ENCODE measurements at places on chromosomes 1 and 21.

GRCh38 chr1:101135526-101135925 lies 101.3 kb upstream of the S1PR1 start:
- no peak for DNase-seq

- no peak for DNase-seq
These were observed 30.5 kb downstream of the IFI16 start for GRCh38 chr1:159040206-159040605.

DNA sequence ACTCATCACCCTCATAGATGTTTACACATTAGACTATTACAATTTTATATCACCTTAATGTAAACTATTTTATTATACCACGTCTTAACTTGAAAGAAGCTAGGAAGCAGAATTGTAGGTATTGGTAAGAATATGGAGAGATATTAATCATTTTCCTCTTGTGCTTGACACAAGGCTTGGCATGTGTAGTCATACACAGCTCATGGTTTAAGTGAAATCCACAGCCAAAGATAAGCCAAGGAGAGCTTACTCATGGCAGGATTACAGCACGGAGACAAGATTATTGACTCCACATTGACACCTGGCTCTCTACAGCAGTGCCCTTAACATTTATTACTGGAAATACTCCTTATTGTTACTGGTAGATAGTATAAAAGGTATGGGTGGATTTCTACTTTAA lies 68.4 kb upstream of the ADGRL4 start:
- DNase-seq, result no peak

- no peak for DNase-seq
These were observed 100.0 kb downstream of the ABCA4 start for GRCh38 chr1:94020764-94021579.

DNA sequence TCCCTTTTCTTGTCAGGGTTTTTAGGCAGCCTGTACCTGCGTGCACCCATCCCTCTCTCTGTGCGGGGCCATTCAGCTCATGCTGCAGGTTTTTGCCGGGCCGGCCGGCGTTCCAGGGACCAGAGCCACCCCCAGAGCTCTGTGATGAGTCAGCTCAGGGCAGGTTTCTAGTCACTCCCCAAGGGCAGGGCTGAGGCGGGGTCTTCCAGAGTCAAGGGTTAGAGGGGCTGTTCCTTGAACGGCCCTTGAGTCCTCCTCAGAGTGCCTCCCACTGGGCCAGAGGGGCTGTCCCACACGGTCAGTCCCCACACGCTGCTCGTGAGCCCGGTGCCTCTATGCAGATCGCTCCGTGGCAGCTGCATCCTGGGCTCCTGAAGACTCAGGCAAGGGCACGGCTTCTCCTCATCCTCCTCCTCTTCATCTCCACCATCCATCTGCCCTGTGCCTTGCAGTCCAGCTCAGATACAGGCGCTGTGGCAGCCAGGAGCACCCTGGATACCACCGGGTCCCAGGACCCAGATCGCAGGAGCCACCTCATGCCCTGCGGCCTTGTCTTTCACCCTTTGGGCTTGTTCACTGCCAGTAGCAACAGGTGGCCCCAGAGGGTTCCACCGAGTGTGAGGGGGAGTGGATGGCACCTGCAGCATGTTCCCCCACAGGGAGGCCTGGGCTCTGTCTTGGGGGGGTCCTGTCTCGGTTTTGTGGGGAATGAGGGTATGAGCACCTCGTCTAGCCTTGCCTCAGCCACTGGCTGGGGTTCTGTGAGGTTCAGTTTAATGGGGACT lies 17.4 kb downstream of the SLX9 start:
- no peak for DNase-seq

- no peak for DNase-seq
These were observed 135.5 kb downstream of the TGFBR3 start for GRCh38 chr1:91750398-91750996.

GRCh38 chr1:210151052-210151672 lies 81.4 kb upstream of the SERTAD4 start:
- DNase-seq, result no peak

DNA sequence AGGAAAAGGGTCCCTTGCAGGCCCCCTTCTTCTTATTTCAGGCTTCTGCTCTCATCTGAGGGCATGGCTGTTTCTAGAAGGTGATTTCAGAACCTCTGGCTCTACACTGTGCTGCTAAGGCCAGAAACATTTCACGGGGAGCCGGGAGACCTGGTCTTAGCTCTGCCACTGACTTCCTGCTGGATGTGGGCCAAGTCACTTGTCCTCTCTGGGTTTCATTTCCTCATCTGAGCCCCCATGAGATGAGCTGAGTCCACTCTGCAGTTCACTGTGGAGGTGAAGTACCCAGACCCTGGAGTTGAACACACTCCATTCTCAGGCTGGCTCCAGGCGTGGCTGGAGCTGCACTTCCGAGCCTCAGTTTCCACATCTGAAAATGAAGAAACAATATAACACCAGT lies 2.1 kb downstream of the PADI1 start:
- DNase-seq, result no peak

DNA sequence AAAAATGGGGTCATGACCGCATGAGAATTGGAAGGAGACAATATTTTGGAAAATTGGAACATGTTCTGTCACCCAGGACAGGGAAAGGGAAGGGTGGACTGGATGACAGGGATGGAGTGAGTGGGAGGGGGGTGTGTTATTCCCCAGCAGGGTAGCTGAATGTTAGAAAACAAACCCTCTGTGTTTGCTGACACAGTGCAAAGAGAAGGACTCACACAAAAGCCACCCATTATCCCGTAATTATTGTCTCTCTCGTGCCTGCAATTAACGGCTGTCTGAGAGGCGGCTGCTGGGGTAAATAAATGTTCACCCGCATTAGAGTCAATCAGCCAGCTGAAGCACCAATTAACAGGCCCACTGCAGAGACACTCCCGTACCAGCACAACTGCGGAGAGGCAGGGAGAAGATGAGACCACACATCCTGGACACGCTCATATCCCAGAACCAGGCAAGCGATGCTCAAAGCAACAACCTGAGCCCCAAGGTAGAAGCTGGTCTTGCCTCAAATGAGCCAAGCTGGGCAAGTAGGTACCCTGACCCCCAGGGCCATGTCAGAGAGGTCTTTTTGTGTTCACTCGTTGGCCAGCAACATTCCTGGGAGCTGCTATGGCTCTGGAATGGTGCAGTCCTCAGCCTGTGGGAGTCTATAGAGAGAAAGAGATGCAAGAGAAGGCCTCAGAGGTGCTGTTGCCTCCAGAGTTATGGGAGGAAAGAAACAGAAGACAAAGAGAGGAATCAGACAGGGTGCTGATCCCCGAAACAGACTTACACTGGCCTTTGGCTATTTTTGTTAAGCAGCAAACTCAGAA lies 19.4 kb downstream of the PLEKHA6 start:
- no peak for DNase-seq

DNA sequence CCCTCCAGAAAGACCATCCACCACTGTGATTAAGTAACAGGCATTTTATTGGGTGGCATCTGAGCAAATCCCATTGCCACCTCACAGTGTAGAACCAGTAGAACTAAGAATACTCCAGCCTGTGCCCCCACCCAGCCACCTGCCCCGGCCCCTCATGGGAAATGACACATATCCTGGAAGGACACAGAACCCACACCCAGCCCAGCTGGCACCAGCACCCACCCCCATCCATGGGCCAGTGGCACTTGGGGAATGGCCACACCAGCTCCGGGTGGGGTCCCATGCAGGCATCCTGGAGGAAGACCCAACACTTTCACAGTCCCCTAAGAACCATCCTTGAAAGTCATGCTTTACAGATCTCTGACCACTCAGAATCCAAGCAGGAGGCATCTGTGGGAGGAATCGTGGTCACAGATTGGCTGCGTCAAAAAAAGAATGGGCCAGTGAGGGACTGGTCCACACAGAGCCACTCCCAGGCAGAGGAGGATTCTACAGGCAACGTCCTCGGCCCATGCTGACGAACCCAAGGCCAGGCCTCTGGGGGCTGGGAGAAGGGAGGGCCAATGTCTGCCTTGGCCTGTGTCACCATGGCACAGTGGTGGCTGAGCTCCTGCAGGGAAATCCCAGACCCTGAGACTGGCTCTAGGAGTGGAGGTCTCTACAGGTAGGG lies 12.1 kb upstream of the TAS1R2 start:
- DNase-seq, result no peak

DNA sequence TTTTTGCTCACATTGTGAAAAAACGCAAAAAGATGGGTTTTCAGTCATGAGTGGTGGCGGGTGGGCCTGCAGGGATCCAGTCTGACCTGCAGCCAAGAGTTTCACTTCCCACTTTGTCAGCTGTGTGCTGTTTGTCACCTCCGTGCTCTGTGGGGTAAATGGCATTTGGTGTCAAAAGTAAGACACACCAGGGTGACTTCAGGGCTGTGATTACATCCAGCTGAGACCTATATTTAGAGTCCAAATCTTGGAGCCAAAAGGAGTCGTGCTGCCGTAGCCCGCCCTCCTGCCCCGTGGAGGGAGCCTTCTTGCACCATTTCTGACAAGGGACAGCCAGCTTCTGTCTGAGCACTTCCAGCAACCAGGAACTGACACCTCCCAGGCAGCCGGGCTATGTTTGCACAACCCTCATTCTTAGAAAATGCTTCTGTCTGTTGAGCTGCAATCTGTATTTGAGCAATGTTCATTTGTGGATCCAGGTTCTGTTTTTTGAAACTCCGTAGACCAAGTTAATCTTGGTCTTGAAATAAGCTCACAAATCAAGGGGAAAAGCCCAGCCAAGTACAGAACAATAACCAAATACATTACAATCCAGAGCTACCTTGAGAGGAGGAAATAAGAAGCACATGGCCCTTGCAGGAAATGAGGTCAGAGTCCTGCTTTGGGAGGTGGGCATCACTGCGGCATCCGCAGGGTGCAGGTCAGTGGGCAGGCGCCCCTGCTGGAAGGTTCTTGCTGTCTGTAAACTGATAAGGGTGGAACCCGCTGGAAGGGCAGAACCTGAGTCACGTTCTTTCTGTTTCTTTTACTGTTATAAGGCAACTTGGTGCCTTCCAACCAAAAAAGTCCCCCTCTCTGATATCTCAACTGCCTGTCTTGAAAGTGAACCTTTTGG lies 14.4 kb downstream of the ABCG1 start:
- peak; percentile 64 for DNase-seq

DNA sequence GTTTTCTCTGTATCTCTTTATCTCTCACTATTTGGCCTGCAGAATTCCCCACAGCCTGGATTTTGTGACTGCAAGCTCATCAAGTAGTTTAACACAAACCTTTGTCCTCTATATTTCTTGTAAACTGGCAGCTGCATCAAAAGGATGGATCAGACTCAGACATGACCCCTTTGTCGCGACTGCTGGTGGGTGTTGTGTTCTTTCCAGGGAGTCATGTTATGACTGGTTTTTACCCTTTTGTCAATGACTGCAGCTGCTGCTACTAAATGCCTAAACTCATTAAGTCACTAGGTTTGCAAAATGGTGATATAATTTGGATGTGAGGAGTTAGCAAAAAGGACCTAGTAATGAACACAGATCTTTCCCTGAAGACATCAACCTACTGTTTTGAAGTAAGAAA lies 10.2 kb upstream of the TOMM20 start:
- DNase-seq, result no peak

GRCh38 chr1:84736445-84736844 lies 46.2 kb upstream of the SSX2IP start:
- DNase-seq, result no peak

DNA sequence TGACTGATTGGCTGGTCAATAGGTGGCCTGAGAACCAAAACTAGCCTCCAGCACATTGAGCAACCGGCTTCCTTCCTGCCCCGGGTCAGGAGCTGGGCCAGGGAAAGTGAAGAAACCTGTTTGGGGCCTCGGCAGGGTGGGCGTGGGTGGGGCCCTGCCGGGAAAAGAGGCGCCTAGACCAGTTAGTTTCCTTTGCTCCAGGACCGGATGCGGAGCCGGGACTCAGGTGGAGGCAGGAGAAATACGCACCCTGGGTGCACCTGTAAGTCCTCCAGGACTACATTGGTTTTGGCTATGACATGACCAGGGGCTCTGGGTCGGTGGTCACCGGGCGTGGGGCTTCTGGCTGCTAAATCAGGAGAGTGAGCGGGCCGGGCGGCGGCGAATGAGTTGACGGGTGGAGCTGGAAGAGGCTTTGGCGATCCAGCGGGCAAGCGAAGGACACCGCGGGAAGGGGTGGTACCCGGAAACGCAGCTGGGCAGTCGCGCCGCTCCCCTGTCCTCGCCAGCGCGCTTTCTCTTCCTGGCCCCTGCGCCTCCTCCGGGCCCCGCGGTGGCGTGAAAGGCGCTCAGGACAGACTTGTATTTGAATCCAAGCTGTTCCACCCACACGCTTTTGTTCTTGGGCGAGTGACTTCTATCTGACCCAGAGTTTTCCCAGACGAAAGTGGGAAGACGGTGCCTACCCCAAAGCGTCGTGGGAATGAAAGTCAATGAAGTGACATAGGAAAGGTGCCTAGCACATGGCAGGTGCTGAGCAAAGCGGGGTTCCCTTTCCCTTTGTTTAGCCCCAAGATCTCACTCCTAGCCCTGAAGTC lies 30.6 kb upstream of the JUN start:
- no peak for DNase-seq

DNA sequence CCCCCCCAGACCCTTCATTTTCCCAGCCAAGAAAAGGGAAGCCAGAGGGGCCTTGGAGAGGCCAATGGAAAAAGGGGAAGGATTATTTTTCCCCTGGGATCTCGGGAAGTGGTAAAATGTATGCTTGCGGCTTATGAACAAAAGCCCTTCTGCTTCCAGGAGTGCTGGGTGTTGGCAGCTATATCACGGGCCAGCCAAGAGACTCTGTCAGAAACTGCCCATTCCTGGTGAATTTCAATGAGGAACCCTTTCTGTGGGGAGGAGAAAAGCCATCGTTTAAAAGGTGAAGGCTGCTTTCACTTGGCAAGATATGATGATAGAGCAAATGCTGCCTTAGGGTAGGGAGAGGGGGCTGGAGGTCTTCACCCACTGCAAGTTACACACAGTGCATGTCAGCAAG lies 69.7 kb upstream of the ZC3H12A start:
- no peak for DNase-seq

GRCh38 chr1:244974106-244974505 lies 109.8 kb upstream of the HNRNPU start:
- no peak for DNase-seq

GRCh38 chr1:145849356-145850160 lies 4.1 kb downstream of the NUDT17 start:
- no peak for DNase-seq

DNA sequence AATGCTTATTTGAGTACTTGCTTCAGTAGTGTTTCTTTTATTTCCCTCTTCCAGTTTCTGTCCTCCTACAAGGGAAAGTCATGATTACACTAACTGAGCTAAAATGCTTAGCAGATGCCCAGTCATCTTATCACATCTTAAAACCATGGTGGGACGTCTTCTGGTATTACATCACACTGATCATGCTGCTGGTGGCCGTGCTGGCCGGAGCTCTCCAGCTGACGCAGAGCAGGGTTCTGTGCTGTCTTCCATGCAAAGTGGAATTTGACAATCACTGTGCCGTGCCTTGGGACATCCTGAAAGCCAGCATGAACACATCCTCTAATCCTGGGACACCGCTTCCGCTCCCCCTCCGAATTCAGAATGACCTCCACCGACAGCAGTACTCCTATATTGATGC lies 50.3 kb upstream of the LRRC8C start:
- DNase-seq, result no peak

All from activated CD8-positive, alpha-beta memory T cell treated with anti-CD3 and anti-CD28 coated beads for 1 hour (primary cell).